ENCODE measurements at places on chromosomes 5 and 9.

GRCh38 chr9:35518225-35518821 lies 28.4 kb downstream of the RUSC2 start:
- DNase-seq, result no peak

DNA sequence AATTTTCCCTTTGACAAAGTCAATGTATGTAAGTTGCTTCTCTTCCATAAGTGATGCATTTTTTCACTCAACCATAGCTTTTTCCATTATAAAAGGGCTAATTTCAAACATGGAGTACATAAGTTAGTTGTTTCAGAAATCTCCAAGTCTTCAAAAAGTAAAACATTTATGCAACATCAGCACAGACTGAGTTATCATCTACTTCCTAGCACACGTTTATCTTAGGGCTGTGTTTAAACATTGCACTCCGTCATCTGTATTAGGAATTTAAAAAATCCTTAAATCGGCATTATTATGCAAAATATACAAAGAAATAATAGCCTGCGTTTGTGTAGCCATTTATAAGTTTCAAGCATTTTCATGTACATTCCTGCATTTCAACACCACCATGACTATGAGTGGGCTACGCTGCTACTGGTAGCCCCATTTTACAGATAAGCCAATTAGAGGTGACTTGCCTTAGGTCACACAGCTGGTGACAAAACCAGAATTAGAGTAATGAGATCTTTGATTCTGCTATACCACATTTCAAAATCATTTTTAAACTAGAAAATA lies 43.4 kb downstream of the PTPN3 start:
- DNase-seq, result no peak

DNA sequence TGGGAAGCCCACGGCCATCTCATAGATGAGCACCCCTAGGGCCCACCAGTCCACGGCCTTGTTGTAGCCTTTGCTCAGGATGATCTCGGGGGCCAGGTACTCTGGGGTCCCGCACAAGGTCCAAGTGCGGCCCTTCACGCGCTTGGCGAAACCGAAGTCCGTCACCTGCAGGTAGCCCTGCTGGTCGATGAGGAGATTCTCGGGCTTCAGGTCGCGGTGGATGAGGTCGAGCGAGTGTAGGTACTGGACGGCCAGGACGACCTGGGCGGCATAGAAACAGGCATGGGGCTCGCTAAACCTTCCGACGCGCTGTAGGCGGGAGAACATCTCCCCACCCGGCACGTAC lies 558 bp downstream of the PRKACG start:
- DNase-seq, result no peak

DNA sequence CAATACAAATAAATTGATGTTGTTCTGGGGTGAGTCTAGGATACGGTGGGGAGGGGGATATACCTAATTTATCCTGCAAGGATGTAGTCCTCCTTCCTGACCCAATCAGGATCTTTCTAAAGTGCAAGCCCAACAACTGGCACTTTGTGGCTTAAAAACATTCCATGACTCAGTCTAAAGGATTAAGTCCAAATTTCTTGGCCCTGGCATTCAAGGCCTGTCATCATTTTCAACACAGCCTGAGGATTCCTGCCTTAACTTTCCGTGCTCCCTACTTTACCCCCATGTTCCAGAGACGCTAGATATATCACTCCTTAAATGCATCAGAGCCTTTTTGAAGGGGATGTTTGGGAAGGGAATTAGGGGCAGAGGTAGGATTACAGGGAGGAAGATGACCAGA lies 1.0 kb downstream of the FAM221B start:
- no peak for DNase-seq

DNA sequence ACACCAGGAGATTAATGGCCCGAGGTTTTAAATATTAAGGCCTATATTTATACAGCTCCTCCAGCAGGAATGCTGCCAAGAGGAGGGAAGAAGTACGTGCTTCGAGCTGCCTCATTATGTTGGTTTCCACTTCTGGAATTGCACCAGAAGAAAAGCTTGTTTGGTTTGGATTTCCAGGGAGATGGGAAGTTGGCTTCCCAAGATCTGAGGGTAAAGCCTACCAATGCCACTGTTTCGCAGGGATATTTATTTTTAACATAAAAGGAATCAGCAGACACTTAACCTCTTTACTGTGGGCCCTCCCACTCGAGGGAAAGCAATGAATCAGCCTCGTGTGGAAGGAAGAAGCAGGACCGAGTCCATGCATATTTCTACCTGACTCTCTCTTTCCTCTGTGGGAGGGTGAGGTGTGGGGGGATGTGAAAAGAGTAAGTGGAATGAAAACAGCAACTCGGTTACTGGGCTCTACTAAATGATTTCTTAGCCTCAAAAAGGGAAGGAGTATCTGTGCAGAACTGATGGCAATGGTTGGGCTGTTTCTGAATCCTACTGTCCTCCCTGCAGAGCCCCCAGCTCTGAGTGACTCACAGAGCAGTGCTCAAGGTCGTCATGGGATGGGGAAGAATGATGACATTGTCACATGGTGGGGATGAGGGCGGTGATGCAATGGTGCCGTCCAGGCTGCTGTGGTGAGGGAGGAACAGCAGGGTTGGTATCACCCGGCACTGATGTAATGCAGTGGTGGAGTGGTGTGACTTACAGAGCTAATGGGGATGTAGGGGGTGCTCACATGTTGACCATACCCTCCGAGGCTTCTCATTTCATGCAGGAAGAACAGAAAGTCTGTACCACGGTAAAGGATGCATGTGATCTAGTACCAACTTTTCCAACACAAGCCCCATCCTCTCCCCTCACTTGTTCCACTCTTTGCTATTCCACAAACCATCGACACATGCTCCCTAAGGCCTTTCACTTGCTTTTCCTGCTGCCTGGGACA lies 215.0 kb upstream of the PANK3 start:
- DNase-seq, result peak; percentile 25

DNA sequence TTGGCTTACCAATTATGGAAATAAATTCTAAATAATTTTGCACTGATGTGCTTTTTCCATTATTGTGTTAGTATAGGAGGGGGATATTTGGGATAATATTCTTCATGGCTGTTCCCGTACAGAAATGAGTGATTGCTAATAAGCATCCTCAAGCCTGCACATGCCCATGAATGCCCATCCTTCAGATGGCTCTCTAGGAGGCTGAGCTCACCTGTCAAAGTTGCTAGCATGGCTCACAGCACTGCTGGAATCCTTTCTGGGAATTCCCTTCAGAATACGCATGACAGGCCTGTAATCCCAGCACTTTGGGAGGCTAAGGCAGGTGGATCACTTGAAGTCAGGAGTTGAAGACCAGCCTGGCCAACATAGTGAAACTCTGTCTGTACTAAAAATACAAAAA lies 124.1 kb downstream of the NXNL2 start:
- DNase-seq, result no peak

GRCh38 chr5:135373736-135374515 lies 25.1 kb downstream of the MACROH2A1 start:
- no peak for DNase-seq

DNA sequence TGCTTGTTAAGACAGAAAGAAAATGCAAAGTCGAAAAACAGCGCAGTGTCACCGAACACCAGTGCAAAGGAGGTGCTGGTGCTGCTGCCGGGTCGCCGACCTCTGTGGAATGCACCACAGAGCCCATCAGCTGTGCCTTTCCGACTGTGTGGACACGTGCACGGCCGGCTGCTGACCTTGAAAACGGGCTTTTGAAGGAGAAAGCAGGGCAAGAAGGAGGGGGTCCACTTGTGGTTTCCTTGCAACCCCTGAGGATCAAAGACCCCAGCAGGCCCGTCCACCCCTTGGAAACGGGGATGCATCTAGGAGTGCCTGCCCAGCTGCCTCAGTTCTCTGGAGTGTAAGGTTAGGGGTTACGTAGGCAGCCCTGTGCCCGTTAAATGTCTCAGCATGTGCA lies 6.2 kb upstream of the OLFM1 start:
- DNase-seq, result no peak

DNA sequence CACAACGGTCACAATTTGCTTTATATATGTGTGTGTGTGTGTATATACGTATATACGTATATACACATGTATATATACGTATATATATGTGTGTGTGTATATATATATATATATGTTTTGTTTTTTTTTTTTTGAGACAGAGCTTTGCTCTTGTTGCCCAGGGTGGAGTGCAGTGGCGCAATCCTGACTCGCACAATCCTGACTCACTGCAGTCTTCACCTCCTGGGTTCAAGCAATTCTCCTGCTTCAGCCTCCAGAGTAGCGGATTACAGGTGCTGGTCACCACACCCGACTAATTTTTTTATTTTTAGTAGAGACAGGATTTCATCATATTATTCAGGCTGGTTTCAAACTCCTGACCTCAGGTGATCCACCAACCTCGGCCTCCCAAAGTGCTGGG lies 3.1 kb downstream of the RNF38 start:
- DNase-seq, result no peak

GRCh38 chr9:89885156-89885555 lies 280.3 kb downstream of the GADD45G start:
- DNase-seq, result no peak

DNA sequence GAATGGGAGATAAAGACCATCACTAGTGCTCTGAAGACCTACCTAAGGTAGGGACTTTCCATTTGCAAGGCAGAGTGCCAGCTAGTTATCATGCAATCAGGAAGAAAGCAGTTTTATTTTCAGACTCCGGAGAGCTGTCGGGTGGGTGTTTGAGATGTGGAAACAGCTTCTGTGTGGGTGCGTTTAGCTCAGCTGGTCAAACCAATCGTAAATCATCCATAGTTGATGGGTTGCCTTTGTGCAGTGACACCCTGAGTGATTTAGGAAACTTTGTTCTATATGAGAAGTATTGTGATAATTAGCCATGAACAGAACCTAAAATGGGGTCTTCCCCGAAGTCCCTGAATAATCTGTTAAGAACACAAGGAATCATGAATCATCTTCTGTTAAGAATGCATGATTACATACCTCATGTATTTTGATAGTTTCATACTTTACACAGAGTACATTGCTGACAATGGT lies 284.3 kb downstream of the ARHGAP26 start:
- no peak for DNase-seq

- no peak for DNase-seq
Measured at GRCh38 chr5:119255571-119256356, 100.1 kb upstream of the TNFAIP8 start.

DNA sequence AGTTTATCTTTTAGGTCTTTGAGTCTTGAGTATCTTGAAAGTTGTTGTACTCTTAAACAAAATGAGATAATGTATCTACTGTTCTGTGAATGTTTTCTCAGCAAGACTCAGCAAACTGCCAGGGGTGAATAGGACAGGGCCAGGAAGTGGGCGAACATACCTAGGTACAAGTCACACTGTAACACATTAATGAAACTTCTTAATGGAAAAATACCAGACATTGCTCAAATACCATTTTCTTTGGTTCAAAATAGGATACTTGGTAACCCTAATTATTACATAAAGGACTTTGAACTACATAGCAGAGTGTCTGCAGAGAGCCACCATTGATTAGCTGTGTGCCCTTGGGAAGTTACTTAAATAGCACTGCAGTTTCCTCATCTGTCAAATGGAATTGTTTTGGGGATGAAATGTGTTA lies 197.5 kb downstream of the ARHGEF28 start:
- DNase-seq, result no peak

DNA sequence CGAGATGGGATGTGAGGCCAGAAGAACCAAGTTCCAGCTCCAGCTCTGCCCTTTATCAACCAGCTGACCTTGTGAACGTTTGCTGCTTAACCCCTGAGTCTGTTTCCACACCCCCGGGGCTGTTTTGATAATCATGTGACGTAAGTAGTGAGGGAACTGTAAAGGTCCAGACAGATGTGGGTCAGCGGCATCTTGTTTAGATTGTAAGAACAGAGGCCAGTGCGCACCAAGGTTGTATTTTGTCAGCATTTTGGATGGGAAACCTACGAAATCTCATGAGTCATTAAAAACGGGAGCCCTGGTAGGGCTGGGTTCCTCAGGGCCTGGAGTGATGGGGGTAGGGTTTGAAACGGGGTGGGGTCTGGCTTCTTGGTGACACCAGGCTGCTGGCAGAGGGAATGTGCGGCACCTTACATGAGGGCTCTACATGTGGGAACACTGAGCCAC lies 13.8 kb upstream of the COL15A1 start:
- DNase-seq, result no peak

DNA sequence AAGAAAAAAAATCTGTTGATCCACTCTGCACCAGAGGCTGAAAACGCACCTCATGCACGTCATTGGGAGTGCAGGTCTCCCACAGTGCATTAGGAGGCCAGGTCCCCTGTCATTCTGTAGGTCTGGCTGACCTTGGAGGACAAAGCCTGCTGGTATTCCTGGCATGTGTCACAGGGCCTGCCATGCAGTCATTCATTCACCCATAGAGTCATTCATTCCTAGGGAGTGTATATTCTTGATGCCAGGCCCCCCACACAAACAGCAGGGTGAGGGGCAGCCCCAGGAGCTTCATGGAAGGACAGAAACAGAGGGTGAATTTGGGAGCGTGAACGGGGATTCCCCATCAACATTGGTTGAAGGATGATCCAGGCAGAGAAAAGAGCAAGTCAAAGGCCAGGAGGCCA lies 2.2 kb downstream of the GBGT1 start:
- no peak for DNase-seq

GRCh38 chr5:19777363-19777762 lies 210.6 kb downstream of the CDH18 start:
- DNase-seq, result no peak

GRCh38 chr9:68443624-68444023 lies 87.2 kb downstream of the PGM5 start:
- DNase-seq, result no peak

- no peak for DNase-seq
Measured at GRCh38 chr9:70091572-70091971, 47.9 kb downstream of the MAMDC2 start.

GRCh38 chr5:80239680-80240367 lies 16.0 kb downstream of the SERINC5 start:
- no peak for DNase-seq

- DNase-seq, result no peak
Measured at GRCh38 chr9:20552874-20553557, 69.3 kb downstream of the MLLT3 start.

- no peak for DNase-seq
Measured at GRCh38 chr9:87285183-87285850, 212.3 kb upstream of the DAPK1 start.

- no peak for DNase-seq
Measured at GRCh38 chr5:123203105-123203800, 114.2 kb downstream of the PRDM6 start.

- no peak for DNase-seq
Measured at GRCh38 chr9:134971196-134971595, 53.5 kb upstream of the FCN1 start.

DNA sequence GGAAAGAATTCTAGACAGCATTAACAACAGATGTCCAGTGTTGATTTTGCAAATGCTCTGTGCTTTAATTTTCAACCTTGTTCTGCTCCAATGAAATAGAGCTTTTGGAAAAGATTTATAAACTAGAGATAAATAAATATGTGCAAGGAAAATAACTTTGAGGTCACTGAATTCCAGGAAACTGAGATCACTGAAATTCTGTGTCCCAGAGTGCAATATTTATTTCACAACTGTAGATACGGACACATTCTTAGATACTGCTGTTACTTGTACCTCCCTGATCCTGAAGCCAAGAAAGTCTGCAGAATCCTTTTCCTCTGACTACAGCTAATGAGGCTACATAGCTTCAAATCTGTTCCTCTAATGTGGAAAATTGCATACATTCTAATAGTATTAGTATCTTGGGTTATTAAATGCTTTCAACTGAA lies 222.9 kb downstream of the DOCK8 start:
- no peak for DNase-seq

Data from caudate nucleus (tissue), 63 donors.